SJSA1 (cell line): ENCODE measurements at places on chromosomes 2 and 18.

- DNase-seq = peak; percentile 31
Observed at GRCh38 chr2:31324016-31324633, 90.2 kb downstream of the EHD3 start.

DNA sequence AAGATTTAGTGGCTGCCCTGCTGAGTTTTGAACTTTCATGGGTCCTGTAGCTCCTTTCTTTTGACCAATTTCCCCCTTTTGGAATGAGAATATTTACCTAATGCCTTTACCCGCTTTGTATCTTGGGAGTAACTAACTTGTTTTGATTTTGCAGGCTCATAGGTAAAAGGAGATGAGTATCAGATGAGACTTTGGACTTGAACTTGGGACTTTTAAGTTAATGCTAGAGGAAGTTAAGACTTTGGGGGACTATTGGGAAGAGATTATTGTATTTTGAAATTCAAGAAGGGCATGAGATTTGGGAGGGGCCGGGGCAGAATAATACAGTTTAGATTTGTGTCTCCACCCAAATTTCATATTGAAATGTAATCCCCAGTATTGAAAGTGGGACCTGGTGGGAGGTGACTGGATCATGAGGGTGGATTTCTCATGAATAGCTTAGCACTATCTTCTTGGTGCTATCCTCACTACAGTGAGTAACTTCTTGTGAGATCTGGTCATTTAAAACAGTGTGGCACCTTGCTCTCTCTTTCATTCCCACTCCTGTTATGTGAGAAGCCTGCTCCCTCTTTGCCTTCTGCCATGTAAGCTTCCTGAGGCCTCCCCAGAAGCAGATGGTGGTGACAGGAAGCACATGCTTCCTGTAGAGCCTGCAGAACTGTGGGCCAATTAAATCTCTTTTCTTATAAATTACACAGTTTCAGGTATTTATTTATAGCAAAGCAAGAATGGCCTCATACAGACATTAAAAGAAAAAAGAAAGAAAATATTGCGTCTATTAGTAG is 6.1 kb downstream of the ADI1 start:
- DNase-seq = no peak

GRCh38 chr18:24189664-24190346 is 50.9 kb downstream of the CABYR start:
- DNase-seq = no peak

- no peak for DNase-seq
Observed at GRCh38 chr2:118849226-118850167, 2.0 kb upstream of the EN1 start.

DNA sequence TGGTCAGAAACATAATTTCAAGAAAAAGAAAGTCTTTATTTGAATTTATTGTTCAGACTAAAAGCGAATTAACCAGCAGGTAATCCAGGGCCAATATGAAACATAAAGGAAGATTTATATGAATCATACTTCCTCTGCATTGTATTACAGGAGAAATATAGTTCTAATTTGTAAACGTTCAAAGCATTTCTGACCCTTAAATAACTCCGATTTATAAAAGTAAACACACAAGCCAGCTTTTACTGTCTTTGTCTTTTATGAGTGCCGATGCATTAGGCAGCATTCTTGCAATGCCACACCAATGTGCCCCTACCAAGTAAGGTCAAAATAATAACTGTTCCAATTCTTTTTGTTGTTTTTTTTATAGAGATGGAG is 118.8 kb upstream of the RBBP8 start:
- DNase-seq = no peak

DNA sequence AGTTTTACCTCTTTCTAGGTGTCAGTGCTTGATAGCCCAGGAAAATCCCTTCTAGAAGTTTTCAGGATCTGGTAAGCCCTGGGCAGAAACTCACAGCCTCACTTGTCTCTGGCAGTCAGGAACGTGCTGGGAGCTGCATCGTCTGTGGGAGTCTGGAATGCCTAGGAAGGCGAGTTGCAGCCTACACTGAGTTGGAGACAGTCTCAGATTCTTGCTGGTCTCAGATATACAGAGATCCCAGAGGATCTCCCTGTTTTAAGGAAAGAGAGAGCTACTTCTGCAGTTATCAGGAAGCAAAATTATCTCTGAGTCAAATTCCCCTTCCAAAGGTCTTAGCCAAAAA is 104.4 kb upstream of the CDC42EP3 start:
- peak; percentile 52 for DNase-seq
